ENCODE measurements at places on chromosomes 2 and 18.

DNA sequence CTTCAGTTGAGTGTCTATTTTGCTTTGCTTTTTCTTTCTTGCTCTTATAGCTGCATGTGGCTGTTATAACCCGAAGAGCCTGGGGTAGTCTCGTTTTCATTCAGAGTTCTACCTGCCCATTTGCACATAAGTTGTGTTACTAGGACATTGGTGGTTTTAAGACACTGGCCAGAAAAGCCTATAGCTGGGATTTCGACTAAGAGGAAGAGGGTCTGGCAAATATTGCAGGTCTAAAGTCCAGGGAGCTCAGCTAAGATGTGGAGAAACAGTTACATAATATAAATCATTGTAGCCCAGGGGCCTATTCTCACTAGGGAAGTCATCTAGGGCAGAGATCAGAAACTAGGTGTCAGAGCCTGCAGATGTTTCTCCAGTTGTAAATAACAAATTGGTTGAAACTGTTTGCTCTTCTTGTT, 120.8 kb downstream of the BABAM2 start:
- no peak for DNase-seq

GRCh38 chr18:62091487-62092120, 95.3 kb downstream of the PIGN start:
- no peak for DNase-seq

- no peak for DNase-seq
These were observed 469.3 kb upstream of the RAB12 start for GRCh38 chr18:8139891-8140406.

DNA sequence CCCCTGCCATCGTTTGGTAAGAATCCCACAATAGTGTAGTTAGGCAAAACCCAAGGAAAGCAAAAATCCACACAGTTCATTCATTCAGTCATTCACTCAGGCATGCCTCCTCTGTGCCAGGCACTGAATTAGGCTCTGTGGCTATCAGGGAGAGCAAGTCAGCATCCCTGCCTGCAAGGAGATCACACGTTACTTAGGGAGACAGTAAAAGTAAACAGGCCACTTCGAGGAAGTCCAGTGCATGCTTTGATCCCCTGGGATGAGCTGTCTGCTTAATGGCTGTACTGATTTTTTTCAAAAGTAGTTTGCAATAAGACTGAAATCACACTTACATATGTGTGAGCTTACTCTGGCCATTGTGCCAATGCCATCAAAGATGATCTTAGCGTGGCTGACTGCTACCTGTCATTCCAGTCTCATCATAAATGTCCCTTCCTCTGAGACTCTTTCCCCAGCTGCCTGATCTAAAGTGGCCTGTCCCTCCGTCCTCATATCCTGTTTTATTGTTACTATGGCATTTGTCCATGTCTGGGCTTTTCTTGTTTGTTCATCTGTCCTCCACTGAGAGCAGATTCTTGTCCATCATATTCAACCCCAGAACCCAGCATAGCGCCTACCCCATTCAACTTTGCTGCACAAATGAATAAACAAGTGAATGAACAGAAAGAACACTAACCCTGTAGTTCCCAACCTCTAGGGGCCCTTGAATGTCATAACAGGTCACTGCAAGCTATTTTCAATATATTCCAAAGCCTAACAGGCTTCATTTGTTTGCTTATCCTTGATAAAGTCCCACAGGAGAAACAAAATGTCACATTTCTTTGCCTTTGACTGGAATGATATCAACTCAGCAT, 84.1 kb downstream of the GALNT14 start:
- no peak for DNase-seq

- DNase-seq: no peak
These were observed 107.1 kb downstream of the GLI2 start for GRCh38 chr2:120842456-120843439.

GRCh38 chr2:216838151-216838550, 21.7 kb downstream of the TNP1 start:
- DNase-seq: no peak

GRCh38 chr2:240021488-240022104, 3.5 kb downstream of the NDUFA10 start:
- no peak for DNase-seq

GRCh38 chr2:142957144-142957543, 79.7 kb downstream of the KYNU start:
- no peak for DNase-seq

DNA sequence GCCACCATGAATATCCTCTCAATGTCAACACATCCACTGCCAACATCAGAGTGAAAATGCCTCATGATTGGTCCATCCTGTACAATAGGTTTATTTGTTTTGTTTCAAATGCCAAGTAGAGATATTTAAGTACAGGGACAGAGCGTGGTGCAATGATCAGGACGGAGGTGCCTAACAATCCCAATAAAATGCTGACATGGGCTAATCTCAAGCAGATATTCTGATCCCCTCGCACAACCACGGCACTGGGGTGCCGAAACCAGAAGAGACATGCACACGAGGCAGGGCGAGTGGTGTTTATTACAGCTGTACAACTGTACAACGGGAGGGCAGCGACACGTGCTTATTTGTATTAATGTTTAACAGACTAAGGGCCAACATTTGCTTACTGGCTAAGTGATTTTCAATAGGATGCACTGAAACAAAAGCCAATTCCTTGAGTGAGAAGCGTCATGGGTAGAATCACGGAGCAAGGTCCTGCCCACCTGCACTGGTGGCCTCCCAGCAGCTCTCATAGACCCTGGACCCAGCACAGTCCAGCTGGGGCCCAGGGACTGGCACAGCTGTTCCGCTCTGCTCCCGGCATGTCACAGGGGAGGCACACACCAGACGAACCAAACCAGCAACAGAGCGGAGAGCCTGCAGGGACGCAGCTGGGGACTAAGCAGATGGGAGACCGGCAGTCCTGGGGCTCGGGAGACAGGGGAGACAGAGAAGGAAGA, 101.4 kb downstream of the HDAC4 start:
- no peak for DNase-seq
